ENCODE measurements at places on chromosomes 6 and 20. TPM values are rescaled to one million over a fixed set of nuclear protein-coding genes. Genes with fewer than 3 reads are reported as not detected.

Gene LINC00237
- total RNA-seq = not detected

Gene SMOC2
- total RNA-seq = not detected

Gene SLC35B2
- total RNA-seq = 35.8 TPM

Gene MACROD2
- total RNA-seq = not detected

Gene NR2E1
- total RNA-seq = not detected

DNA sequence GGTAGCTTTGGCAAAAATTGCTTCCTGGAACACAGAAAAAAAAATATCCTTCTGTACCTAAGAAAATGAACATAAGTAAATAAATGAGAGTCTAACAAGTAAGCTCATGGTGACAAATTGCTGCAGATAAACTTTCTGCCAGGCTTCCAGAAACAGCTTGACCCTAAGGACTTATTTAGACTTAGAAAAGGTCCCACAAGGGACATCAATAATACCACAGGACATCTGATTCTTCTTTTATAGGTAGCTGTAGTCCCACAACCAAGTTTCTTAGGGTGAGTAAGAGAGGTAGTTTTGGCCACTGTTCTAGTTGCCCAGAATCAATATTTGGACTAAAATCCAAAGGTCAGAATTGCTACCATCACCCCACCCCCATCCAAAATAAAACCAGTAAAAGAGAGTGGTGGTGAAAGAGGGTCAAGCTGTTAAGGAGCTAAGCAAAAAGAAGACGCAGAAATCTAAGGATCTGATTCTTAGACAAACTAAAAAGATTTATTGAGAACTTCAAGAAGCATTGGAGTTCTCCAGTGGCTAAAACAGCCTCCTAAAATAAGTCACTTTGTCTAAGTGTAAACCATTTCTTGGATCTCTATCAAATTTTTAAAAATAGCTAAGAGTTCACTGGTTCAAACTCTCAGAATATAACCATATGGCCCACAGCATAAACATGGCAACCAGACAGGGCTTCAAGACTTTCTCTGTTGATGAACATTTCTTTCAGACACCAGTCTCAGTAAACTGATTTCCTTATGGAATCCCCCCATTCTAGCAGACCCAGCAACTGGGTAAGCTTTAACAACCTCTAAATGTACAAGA, 180.6 kb downstream of the PTPRK start:
- DNase-seq = no peak

GRCh38 chr6:114428341-114428740, 85.5 kb upstream of the HS3ST5 start:
- no peak for DNase-seq

GRCh38 chr20:23251779-23252178, 98.8 kb upstream of the NXT1 start:
- no peak for DNase-seq

DNA sequence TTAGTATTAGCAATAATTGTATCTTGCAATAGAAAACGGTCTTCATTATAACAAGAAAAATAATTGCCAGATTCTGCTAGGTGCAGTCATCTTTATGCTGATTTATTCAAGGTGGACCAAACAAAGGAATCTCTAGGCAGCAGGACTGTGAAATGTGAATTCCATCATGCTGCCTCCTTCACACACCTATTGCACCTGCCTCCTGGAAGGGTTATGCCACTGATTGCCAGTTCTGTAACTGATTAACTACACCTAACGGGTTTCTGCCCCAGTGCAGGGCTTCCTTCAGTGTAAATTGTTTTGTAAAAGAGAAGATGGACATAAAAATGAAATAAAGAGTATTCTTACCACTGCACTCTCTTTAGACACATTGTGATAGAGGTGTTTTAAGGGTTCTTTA, 96.1 kb downstream of the FOXO3 start:
- DNase-seq = no peak

DNA sequence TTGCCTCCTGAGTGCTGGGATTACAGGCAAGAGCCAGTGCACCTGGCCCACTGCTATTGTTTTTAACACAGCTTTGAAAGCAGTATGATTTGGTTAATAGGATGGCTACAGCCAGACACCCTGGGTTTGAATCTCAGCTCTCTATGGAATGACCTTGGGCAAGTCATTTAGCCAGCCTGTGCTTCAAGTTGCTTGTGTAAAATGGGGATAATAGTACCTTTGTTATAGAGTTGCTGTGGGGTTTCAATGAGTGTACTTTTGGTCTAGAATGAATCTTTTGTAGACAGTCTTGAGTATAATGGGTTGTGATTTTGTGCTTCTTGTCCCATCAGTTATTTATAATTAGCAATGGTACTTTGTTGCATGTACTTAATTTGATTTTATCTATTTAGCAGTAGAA, 70.9 kb downstream of the JARID2 start:
- no peak for DNase-seq

GRCh38 chr20:25237610-25238318, 10.1 kb upstream of the PYGB start:
- peak; percentile 72 for DNase-seq
